Activated CD4-positive, alpha-beta T cell treated with anti-CD3 and anti-CD28 coated beads, Interleukin-2, amount 10 ng/mL, durations not matched to agents 7 days and 5 days (primary cell): ENCODE measurements at places on chromosomes 6 and 20.

DNA sequence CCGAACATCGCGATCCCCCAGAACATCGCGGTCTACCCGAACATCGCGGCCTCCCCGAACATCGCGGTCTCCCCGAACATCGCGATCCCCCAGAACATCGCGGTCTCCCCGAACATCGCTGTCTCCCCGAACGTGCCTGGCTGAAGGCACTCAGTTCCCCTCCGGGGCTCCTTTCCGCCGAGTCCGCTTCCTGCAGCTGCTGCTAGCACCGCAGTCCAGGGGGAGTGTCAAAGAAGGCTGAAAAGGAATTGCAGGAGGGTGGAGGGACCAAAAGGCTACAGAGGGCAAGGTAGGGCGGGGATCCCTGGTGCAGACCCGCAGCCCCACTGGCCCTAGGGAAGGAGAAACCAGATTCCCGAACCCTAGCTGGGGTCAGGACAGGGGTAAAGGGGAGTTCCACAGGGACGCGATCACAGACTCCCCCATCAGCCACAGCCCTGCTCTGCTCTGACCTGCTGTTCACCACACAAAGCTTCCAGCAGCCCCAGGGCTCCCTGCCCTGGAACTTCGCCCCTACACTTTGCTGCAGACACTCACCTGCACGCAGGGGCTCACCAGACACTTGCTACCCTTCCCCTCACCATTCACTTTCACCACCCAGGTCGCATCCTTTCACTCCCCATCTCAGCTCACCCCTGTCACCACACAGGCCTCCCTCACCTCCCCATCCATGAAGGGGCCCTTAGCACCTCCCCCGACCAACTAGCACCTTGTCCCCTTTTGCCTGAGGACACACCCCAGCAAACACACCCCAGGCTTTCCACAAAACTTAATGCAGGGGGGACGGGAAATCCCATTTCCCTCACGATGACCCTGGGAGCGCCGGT is 1.7 kb downstream of the ULBP1 start:
- peak; percentile 30 for DNase-seq
- peaks cover 7% of the 10 kb centered on the region for H3K36me3 ChIP-seq
- H3K4me3 ChIP-seq = peak overlapping the region; percentile 75
- H3K27me3 ChIP-seq = peaks cover 79% of the 10 kb centered on the region
- peak overlapping the region; percentile 90 for H3K27ac ChIP-seq
- peaks cover 31% of the 10 kb centered on the region for H3K4me1 ChIP-seq

DNA sequence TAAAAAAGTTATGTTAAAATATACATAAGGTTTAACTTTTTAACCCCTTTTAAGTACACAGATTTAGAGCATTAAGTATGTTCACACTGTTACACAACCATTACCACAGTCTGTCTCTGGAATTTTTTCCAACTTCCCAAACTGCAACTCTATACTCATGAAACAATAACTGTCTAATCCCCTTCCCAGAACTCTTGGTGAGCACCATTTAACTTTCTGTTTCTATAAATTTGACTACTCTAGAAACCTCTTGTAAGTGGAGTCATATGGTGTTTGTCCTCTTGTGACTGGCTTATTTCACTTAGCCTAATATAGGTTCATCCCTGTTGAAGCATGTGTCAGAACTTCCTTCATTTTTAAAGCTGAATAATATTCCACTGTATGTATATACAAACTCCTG is 98.1 kb downstream of the MAP3K7 start:
- DNase-seq = no peak
- no peak overlapping the region for H3K4me3 ChIP-seq
- peaks cover 9% of the 10 kb centered on the region for H3K4me1 ChIP-seq
- peaks cover 16% of the 10 kb centered on the region for H3K27me3 ChIP-seq

GRCh38 chr6:119161438-119161837 is 83.0 kb upstream of the FAM184A start:
- H3K4me3 ChIP-seq = no peak overlapping the region
- peaks cover 31% of the 10 kb centered on the region for H3K27me3 ChIP-seq
- H3K27ac ChIP-seq = no peak overlapping the region
- no peak for DNase-seq

DNA sequence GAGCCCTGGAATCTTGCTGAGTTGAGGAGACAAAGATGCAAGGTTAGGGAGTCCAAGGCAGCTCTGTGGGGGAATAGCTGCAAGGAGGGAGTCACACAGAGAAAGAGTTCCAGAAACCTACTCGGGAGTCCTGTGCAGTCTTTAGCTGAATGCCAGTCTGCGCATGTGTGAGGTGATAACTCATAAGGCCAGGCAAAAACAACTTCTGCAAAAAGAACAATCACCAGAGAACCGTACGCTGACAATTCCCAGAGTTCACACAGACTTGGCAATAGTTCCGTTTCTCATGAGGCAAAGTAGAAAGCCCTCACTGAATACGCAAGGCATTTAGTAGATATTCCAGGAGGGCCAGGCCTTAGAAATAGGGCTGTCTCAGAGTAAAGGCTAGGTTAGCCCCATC is 135.2 kb upstream of the TAB2 start:
- peaks cover 1% of the 10 kb centered on the region for H3K4me1 ChIP-seq
- no peak for DNase-seq
- no peak overlapping the region for H3K4me3 ChIP-seq
- no peaks in the 10 kb centered on the region for H3K27me3 ChIP-seq
- peaks cover 52% of the 10 kb centered on the region for H3K36me3 ChIP-seq
- no peak overlapping the region for H3K27ac ChIP-seq

DNA sequence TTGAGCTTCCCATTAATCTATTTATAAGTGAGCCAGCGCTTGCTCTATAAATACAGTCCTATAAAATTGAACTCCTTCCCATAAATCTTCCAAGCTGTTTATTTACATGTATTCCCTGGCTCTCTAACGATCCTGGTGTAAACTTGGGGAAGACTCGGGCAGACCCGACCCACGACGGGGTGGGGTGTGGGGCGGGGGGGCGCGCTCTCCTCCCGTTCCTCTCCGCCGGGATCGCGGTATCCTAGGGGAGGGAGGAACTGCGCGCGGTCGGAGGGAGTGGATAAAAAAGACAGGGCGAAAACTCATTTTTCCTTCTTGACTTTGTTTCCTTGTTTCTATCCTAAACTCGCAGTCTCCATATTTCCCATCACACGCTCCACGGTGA is 31.1 kb downstream of the TFAP2B start:
- H3K4me1 ChIP-seq = no peaks in the 10 kb centered on the region
- no peak for DNase-seq
- no peak overlapping the region for H3K4me3 ChIP-seq
- H3K27ac ChIP-seq = no peak overlapping the region
- H3K36me3 ChIP-seq = no peaks in the 10 kb centered on the region

- H3K4me3 ChIP-seq = no peak overlapping the region
- H3K4me1 ChIP-seq = no peaks in the 10 kb centered on the region
- no peak overlapping the region for H3K27ac ChIP-seq
- no peaks in the 10 kb centered on the region for H3K36me3 ChIP-seq
These were observed 35.0 kb upstream of the NELFCD start for GRCh38 chr20:58945965-58946631.

DNA sequence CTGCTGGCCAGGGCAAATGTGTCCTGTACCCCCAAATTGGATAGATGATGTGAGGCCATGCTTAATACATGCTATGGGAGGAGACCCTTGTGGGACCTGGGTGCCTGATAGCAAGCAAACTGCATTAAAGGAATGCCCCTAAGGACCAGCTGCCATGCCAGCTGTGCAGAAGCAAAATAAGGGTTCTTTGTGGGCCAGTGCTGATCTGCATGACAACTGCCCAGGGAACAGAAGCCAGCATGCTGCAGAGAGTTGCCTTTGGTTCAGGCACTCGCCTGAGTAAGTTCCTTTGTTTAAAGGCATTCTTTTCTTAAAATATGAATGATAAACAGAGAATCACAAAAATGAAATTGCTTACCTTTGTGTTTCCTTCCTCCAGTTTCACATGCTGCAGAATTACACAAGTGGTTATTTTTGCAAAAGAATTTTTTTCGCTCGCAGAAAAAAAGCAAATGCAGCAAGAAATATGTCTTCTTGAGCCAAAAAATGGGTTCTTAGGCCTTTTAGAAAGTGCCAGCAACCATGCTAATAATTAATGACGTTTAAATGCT is 6.9 kb upstream of the SYNDIG1 start:
- DNase-seq = no peak
- no peak overlapping the region for H3K27ac ChIP-seq
- no peaks in the 10 kb centered on the region for H3K36me3 ChIP-seq
- no peak overlapping the region for H3K4me3 ChIP-seq
- H3K4me1 ChIP-seq = no peaks in the 10 kb centered on the region

GRCh38 chr6:142015011-142015410 is 117.7 kb upstream of the GJE1 start:
- no peaks in the 10 kb centered on the region for H3K36me3 ChIP-seq
- H3K4me3 ChIP-seq = no peak overlapping the region
- peaks cover 3% of the 10 kb centered on the region for H3K4me1 ChIP-seq
- H3K27me3 ChIP-seq = peaks cover 5% of the 10 kb centered on the region

DNA sequence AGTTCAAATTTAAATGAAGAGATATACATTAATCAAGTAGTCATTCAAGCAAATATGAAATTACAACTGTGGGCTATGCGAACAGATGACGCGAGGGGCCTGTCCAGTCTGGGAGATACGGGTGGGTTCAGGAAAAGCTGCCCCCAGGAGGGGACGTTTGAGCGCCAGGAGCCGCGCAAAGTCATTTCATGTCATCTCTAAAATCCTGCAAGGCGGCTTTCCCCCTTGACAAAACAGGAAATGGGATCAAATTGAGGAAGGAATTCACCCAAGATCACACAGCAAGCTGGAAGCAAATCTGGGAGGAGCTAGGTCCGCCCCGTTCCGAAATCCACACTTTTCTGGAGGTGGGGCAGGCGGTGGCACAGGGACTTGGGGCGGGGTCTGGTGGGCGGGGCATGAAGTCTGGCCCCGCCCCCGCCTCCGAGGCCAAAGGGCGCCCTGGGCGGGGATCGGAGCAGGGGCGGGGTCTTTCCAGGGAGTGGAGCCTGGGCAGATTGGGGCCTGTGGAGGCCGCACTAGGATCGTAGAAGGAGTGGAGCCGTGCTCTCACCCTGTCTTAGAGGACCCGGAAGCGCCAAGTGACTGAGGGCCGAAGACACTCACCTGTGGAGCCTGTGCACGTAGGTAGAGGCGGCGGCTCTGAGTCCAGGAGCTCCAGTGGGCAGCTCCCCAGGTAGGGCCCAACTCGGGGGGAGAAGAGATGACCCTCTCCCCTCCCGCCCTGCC is at the start of gene LPIN3:
Gene LPIN3 (plus strand): TSS at position 495 of the 729 bp plus-strand sequence. CDS start 4,983 bp downstream, outside the sequence.
- no peaks in the 10 kb centered on the region for H3K36me3 ChIP-seq
- peaks cover 9% of the 10 kb centered on the region for H3K27me3 ChIP-seq

DNA sequence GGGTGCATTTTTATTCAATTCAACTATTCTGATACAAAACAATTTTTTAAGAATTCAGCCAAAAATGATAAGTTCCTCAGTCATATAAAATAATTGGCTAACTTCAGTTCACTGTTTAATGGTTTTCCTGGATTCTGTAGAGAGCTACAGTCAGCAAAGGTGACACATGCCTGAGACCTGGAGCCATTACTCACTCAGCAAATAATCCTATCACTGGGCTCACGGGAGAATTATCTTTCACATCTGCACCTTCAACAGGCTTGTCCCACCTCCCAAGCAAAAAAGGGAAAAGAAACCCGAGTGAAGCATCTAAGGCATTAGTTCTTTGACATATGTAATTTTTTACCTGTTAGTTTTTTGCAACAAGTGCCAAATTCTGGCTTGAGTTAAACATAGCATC is 34.9 kb upstream of the FOXA2 start:
- no peak overlapping the region for H3K27ac ChIP-seq
- no peaks in the 10 kb centered on the region for H3K27me3 ChIP-seq
- no peak for DNase-seq
- H3K36me3 ChIP-seq = no peaks in the 10 kb centered on the region
- no peak overlapping the region for H3K4me3 ChIP-seq
- H3K4me1 ChIP-seq = no peaks in the 10 kb centered on the region

DNA sequence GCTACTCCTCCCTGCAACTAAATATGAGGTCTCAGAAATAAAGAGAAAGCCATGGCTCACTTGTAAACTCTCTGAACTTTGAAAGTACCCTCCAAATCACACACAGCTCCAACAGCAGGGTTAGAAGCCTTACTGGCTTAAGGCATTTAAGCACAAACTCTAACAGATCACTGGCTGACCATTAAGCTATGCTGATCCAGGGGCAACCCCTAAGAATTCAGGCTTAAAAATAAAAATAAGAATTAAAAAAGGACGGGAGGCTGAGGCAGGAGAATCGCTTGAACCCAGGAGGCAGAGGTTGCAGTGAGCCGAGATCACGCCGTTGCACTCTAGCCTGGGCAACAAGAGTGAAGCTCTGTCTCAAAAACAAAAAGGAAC is 21.8 kb downstream of the HLA-E start:
- H3K27me3 ChIP-seq = no peaks in the 10 kb centered on the region
- peaks cover 5% of the 10 kb centered on the region for H3K36me3 ChIP-seq
- DNase-seq = no peak
- peak overlapping the region; percentile 73 for H3K27ac ChIP-seq

GRCh38 chr20:5434116-5434515 is 117.4 kb upstream of the PROKR2 start:
- H3K4me1 ChIP-seq = no peaks in the 10 kb centered on the region
- peaks cover 18% of the 10 kb centered on the region for H3K27me3 ChIP-seq
- H3K27ac ChIP-seq = no peak overlapping the region
- H3K36me3 ChIP-seq = no peaks in the 10 kb centered on the region
- H3K4me3 ChIP-seq = no peak overlapping the region
- DNase-seq = no peak

DNA sequence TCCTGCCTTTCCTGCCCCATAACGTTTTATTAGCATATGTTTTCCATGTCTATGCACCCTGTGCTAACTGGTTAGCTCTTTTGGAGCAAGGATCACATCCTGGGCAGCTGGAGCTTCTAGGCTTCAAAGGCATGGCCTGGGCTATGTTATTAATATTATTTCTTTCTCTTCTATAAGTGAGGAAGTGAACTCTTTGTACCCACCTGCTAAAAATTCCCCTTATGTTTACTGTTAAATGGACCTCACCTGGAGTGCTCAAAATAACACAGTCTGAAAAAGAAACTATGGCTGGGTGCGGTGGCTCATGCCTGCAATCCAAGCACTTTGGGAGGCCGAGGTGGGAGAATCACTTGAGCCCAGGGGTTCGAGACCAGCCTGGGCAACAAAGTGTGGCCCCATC is 97.8 kb downstream of the TNFAIP3 start:
- H3K27me3 ChIP-seq = no peaks in the 10 kb centered on the region
- H3K36me3 ChIP-seq = peaks cover 15% of the 10 kb centered on the region
- H3K4me1 ChIP-seq = peaks cover 29% of the 10 kb centered on the region

- H3K4me1 ChIP-seq = peaks cover 5% of the 10 kb centered on the region
- no peak overlapping the region for H3K27ac ChIP-seq
- no peak for DNase-seq
- H3K27me3 ChIP-seq = no peaks in the 10 kb centered on the region
These were observed 10.1 kb upstream of the ITPR3 start for GRCh38 chr6:33610779-33611732.

DNA sequence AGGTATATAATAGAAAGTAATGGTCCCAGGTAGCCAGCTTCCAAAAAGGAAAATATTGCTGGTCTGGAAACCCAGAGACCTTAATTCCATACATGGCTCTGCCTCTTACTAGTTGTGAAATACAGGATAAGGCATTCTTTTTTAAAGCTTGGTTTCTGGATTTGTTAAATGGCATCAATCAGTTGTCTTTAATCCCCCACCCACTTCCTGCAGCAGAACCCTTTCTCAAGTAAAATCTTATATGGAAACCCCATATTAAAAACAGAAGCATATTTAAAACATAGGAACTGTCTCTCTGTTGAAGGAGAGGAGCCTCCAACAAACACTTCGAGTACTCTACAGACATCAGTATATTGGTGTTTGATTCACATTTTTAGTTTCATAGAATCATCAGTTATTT is 6.2 kb upstream of the LCA5 start:
- H3K36me3 ChIP-seq = no peaks in the 10 kb centered on the region
- H3K27ac ChIP-seq = no peak overlapping the region
- no peak for DNase-seq
- H3K27me3 ChIP-seq = no peaks in the 10 kb centered on the region
- no peak overlapping the region for H3K4me3 ChIP-seq

GRCh38 chr6:3026791-3027626 is 27.3 kb downstream of the NQO2 start:
- DNase-seq = peak; percentile 72
- no peaks in the 10 kb centered on the region for H3K27me3 ChIP-seq
- H3K4me1 ChIP-seq = peaks cover 65% of the 10 kb centered on the region
